ENCODE measurements at places on chromosomes 12 and 14. TPM values are rescaled to one million over a fixed set of nuclear protein-coding genes. Genes with fewer than 3 reads are reported as not detected.

DNA sequence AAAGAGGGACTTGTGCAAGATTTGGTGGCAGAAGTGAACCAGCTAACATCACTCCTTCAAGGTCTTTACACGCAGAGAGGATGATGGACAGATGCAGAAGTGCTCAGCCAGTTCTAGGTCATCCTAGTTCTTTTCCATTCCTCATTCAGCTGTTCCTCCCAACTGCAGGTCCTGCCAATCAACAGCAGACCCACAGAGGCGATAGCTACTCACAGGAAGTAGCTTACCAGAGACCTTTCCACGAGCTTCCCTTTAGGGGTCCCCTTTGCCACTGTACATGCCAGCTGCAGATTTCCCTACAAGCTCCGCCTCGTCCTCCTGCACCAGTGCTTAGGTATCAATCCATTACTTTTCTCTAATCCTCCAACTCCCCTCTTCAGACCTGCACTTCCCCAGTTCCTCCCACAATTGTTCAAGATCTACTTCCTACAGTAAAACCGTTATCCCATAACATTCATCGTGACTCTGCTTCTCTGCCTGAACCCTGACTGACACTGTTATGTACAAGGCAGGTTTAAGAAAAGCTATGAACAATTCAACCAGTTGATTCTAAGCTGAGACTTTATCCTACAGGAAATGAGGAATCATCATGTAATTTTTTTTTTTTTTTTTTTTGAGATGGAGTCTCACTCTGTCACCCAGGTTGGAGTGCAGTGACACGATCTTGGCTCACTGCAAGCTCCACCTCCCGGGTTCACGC is 22.5 kb downstream of the RECQL start:
- DNase-seq: no peak

- DNase-seq: no peak
Observed at GRCh38 chr12:105929192-105929591, 209.6 kb downstream of the NUAK1 start.

GRCh38 chr14:95994593-95994928 is 44.6 kb upstream of the C14orf132 start:
- no peak for DNase-seq

DNA sequence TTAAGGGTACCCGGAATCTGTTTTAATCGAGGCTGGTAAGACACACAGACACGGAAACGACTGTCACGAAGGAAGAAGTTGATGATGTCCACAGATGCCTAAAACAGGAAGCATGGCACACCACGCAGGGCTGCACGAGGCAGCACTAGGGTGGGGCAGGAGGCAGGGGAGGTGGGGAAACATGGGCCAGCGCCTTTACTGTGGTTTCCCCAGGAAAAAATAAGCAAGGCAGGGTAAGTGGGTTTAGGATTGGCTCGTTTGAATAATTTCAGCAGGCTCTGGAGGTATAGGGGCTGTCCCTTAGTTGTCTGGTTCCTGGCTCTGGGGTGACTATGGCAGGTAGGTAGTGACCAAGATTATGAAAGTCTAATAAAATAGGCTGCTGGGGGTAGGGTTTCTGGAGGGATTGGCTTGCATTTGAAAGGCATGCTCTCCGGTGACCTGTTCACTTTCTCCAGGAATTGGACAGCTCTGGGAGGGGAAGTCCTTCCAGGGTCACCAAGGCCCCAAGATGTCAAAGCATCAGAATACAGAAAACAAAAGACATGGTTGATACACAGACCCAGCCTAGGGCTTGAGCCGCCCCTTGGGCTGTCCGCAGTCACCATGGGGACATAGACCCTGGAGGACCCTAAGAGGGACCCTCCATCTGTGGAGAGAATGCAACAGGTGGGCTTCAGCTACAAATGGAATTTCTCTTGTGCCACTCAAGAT is 35.3 kb downstream of the MAP1LC3B2 start:
- peak; percentile 27 for DNase-seq

DNA sequence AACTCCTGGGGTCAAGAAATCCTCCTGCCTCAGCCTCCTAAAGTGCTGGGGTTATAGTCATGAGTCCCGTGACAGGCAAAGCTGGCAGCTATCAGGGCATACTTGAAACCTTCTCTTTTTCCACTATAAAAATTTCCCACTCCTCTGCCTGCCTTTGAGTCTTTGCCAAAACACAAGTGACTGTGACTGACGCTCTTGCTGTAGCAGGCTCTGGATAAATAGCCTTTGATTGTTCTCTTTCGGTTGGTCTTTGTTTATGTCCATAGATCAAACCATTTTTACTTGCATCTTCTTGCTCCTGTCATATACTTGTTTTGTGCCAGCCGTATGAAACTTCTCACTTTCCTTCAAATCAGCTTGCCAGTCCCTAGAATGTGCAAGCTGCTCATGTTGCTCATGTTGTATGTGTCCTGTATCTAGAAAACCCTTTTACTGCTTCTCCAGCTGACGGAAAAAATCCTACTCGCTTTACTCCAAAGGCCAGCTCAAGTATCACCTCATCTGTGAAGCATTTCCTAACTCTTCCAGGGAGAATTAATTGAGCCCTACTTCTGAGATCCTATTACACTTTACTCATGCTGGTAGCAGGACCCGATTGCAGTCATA is 73.1 kb downstream of the RESF1 start:
- DNase-seq: no peak

GRCh38 chr12:41108032-41108431 is 80.1 kb upstream of the PDZRN4 start:
- no peak for DNase-seq

DNA sequence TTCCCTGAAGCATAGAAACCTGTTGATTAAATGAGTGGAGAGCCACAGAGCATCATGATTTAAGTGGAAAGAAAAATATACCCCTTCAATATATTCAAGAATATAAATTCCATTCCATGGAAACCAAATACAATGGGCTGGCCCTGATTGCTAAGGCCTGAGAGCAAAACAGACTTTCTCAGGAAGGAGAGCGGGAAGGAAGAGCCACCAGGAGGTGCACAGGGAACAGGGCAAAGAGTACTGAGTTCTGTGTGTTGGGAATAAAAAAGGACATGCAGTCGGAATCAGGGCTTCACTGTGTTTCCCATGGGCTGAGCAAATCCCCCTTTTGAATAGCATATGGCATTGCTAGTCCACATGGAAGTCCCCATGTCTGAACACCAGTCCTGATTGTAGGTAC is 69.7 kb upstream of the PLEKHG3 start:
- no peak for DNase-seq

- no peak for DNase-seq
Observed at GRCh38 chr12:71125949-71126348, 31.9 kb downstream of the TSPAN8 start.

Gene LRRK2
- total RNA-seq: 6.6 TPM

Gene RAD51B
- total RNA-seq: 11.3 TPM

Gene RPL36AL
- 107 TPM for total RNA-seq
